Stimulated activated CD8-positive, alpha-beta memory T cell treated with anti-CD3 and anti-CD28 coated beads, Interleukin-15, amount 100 ng/mL, for 4 hours (primary cell): ENCODE measurements at places on chromosomes 1 and 21.
A peak's percentile ranks its signal among the peaks of the same experiment; 100 is the strongest.

GRCh38 chr1:207349979-207350378 lies 28.5 kb downstream of the CD55 start:
- no peak for DNase-seq

DNA sequence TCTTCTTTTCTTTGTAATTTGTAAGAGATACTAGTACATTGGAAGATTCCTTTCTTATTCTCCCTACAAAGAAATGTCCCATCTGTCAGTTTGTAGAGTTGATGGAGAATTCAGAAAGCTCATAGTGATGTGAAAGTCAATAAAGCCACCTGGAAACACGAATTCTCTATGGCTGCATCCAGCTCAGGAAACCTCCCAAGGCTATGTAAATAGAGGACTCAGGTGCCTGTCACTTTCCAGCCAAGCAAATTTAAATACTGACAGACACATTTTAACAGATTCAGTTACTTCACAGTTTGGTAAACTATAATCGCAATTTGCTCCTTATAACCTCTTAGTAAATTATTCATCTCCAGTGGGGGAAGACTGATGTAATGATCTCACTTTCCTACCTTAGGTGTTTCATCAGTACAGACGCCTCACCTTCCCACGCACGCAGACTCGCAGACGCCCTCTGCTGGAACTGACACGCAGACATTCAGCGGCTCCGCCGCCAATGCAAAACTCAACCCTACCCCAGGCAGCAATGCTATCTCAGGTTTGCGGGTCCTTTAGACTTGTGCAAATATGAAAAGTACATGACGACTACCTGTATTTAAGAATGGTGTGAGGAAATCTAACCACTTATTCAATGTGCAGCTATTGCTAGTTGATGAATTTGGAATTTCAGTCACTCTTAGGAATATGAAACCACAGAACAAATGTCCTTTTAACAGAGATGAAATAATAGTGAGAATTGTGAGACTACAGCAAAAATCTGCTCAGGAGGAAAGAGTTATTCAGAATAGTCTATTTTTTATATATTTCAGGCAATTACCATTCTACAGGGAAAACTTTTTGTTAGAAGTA lies 60.6 kb downstream of the PTPRC start:
- peak; percentile 52 for DNase-seq

- DNase-seq = no peak
These were observed 27.8 kb upstream of the GPR153 start for GRCh38 chr1:6288665-6289064.

DNA sequence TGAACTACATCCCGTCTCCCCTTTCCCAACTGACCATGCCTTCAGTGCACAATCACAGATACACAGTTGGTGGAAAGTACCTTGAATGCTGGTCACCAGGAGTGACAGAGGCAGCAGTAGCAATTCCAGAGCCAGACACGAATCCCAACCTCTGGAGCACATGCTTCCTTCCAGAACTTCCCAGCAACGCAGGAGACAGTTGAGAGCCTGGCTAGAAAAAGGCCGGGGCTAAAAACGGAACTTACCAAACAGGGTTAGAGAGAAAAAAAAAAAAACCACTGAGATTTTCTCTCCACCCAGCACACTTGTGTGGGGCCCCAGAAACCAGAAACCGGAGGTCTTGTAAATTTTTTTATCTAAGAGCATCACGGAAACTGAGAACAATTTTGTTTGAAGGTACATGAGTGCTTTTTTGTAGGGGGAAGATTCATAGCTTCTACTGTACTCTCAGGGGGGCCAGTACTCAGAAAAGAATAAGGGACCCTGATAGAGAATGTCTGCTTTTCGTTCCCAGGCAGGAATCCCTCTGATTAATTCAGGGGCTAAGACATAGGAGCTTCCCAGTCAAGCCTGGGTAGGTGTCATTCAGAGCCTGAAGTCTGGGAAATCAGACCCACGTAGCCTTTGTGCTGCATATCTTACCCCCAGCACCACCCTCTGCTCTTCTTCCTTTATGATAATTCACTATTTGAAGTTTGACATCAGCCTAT lies at the start of gene CD48:
Gene CD48 (minus strand): TSS at position 221 of the 710 bp plus-strand sequence. CDS start 59 bp downstream, at position 162.
- DNase-seq = no peak

- no peak for DNase-seq
These were observed 68.6 kb downstream of the NOS1AP start for GRCh38 chr1:162138112-162138511.

DNA sequence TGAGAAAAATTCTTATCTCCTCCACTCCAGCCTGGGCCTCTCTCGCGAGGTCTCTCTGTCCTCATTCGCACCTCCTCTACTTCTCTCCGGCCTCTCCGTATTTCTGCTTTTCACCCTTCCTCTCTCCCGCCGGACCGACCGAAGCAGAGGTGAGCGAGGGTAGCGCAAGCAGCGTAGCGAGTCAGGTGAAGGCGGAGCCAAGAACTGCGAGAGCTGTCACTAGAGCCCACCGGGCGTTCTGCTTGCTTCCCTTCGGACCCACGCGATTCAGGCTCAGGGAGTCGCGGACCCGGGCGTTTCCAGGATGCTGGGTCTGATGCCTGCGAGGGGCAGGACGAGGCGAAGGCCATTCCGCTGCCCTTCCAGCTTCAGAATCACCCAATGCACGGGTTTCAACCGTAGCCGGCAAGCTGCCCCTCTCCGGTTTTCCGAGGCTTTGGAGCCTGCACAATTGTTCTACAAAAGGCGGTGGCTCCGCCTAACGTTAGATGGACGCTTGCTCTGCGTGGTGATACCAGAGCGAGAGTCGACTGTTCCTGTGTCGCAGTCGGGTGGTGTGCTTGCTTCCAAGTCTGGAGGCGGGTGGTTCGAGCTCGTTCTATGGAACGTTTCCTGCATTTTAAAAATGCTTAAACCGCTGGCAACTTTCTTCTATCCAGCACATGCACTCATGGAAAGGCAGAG lies 310.2 kb downstream of the FAM72C start:
- DNase-seq = no peak

- DNase-seq = no peak
These were observed 3.1 kb upstream of the DMBX1 start for GRCh38 chr1:46486432-46487015.

DNA sequence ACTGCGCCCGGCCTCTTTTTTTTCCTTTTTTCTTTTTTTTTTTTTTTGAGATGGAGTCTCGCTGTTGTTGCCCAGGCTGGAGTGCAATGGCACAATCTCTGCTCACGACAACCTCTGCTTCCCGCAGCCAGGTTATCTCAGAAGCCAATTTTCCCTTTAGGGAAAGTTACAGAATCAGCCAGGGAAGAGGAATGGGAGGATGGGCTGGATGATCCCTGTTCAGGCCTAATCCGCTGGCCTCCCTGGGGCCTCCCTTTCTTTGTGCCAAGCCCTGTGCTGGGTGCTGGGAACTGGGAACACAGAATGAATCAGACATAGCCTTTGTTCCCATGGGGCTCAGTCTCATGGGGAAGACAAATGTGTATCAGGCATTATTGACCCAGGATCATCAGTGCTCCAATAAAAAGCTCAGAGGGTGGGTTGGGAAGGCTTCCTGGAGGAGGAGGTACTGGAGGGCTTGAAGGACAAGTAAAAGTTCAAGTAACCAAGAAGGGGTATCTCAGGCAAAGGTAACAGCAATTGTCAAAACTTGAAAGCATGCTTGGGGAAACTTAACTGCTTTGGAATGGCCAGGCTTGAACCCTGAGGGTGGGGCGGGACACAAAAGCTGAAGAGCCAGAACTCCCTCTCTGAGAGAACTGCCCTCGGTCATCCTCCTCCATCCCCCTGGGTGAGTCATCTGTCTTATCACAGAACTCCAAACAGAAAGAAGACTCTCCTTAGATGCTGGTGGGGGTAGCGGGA lies 14.3 kb downstream of the ECHDC2 start:
- DNase-seq = no peak

DNA sequence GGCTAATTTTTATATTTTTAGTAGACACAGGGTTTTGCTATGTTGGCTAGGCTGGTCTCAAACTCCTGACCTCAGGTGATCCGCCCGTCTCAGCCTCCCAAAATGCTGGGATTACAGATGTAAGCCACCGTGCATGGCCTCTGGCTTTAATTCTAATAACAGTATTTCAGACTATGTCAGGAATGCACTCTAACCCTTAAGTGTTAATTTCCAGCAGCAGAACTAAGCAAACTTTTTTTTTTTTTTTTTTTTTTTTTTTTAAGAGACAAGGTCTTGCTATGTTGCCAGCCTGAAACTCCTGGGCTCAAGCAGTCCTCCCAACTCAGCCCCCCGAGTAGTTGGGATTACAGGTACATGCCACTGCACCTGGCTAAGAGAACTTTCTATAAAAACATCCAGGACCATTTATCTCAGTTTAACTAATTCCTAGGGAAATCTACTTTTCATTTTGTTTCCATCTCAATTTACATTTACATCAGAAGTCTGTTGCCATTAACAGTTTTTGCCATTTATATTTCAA lies 6.5 kb downstream of the DCAF8 start:
- DNase-seq = no peak

DNA sequence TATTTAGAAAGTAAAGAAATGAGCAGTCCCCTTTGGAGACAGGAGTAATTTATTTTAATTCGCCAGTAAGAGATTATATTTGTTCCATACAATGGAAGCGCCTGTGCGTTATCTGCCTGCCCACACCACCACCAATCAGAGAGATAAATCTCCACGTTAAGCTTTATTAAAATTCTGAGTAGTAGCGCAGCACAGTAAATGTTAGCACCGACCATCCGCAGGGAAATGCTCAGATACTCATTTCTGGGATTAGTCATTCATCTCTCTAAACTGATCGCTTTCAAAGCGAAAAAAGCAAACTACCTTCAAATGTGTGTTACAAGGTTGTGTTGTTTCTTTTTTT lies 1.2 kb downstream of the ETS2 start:
- DNase-seq = no peak

- DNase-seq = no peak
These were observed 47.4 kb upstream of the PRDX6 start for GRCh38 chr1:173429471-173430402.

DNA sequence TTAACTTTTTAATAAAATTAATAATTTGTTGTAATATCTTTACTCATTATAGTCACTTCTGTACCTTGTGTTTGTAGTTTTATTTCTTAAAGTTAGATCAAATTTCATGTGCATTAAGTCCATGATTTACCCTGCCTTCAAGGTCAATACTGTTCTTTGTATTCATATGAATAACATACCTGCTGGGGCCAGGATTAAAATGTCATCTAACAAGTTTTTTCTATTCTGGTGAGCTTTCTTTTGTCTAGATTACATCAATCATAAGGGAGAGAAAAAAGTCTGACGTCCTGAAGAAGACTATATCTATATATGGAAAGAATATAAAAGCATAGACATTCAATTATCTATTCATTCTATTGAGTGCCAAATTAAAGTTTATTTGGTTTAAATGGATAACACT lies 232.6 kb downstream of the COL11A1 start:
- no peak for DNase-seq

- DNase-seq = no peak
These were observed 3.5 kb downstream of the ZNF436 start for GRCh38 chr1:23366146-23366545.

DNA sequence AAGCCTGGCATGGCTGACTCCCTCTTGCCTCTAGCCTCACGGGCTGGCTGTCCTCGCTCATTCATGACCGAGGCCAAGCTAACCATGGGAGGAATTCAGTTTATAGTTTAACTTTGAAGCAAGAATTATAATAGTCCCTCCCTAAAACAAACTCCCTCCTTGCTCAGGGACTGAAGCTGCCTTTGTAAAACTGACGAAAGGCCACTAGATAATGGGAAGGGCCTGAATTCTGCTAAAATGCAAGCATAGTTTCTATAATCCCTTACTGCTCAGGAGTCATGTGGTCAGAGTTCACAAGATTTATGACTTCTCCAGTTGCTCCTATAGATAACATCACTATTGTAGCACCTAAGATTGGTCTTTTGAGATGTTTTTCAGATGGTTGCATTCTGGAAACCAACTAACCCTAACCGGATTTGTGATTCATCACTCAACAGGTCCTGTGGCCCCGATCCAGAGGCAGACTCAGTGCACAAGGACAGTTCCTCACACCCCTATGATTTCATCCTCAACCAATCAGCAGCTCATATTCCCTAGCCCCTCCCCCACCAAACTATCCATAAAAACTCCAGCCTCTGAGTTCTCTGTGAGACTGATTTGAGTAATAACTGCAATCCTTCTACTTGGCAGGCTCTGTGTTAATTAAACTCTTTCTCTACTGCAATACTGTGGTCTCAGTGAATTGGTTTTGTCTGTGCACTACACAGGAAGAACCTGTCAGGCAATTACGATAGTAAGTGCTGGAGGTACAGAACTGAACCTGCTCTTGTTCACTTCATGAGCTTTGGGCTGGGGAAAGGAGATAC lies 26.4 kb downstream of the HHIPL2 start:
- DNase-seq = no peak

- no peak for DNase-seq
These were observed 62.9 kb downstream of the MDM4 start for GRCh38 chr1:204578867-204579664.

DNA sequence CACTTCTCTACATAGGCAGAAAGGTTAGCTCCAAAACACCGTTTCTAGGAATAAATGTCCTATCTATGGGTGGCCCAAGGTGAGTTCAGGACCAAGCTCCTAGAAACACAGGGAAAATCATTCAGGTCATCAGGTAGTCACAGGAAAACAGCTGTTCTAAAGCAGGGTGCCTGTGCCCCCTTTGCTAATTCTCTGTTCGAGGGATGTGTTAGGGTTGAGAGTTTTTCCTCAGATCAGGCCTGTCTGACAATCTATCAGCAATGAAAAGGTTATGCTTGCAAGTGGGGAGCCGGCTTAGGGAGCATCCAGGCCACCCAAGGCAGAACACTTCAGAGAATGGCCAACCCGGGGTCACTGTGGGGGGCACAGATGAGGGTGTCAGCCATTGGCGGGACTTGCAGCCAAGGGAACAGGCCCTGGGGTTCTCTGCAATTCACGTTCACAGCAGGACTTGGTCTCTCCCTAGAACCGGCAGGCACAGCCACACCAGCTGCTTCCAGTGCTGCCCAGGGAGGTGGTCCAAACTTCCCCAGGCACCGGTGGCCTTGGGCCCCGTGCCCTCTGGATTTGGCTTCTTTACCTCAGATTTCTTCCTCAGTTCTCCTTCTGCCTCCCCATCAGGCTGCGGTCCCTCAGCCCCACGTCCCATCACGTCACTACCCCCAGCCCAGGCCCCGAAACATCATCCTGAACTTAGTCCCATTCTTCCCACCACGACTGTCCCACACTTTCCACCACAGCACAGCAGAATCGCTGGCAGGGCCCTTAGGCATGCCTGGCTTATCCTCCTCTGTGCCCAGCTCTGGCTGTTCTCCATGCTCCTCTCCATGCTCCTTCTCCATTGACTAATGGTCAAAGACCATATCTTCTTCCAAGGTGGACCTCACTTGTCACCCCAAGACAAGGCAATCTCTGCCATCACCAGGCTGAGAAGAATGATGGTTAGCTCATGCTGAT lies 11.0 kb downstream of the CD2 start:
- no peak for DNase-seq

GRCh38 chr1:175394739-175395138 lies 202.2 kb upstream of the KIAA0040 start:
- no peak for DNase-seq
